ENCODE measurements at places on chromosomes 4 and X.
A peak's percentile ranks its signal among the peaks of the same experiment; 100 is the strongest.

- DNase-seq, result no peak
These were observed 12.5 kb downstream of the RFC1 start for GRCh38 chr4:39353478-39354253.

DNA sequence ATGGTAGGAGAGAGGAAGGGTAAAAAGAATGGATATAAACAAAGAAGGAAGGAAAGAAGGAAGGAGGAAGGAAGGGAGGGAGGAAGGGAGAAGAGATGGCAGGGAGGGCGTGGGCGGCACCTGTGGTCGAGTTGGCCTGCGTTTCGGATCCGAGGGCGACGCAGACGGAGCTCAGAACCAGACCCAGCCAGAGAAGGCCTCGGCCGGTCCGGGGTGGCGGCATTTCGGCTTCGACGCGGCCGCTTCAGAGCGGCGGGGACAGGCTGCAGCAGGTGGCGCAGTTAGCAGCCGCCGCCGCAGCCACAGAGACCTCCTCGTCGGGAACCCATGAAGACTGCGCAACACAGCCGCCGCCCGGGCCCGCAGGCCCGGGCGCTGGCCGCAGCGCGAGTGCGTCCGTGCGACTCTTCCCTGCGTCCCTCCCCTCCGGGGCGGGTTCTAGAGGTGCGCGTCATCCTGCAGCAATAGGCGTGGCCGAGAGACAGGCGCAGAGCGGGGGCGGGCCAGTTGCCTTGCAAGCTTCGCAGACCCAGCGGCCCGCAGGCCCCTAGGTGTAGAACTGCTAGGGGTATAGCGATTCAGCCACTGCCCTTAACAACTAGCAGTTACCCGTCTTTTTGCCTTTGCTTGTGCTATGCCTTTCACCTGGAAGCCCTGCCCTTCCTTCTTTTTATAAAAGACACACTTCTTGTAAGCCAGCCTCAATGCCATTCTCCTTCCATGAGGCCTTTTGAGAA, at the start of gene IDS:
IDS (minus strand) TSS at position 392 of the 737 bp plus-strand sequence; CDS start at position 223, 169 bp downstream.
- peak; percentile 91 for DNase-seq

DNA sequence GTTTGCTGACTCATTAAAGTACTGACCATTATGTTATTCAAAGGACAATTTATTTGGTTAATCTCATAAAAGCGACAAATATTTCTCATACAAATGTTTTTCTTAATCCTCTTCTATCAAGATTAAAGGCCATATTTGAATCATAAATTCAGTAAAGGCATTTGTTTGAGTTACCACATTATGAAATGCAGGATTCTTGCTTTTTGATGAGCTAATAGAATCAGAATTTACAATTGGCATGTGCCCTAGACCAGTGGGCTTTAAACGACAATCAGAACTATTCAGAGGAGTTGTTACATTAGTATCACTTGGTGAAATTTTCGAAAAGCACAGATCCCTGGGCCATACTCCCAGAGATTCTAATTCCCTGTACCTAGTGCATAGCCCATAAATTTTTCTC, 55.3 kb downstream of the KLHL4 start:
- DNase-seq, result no peak

- no peak for DNase-seq
These were observed 38.9 kb upstream of the TMPRSS11D start for GRCh38 chr4:67922697-67923096.

DNA sequence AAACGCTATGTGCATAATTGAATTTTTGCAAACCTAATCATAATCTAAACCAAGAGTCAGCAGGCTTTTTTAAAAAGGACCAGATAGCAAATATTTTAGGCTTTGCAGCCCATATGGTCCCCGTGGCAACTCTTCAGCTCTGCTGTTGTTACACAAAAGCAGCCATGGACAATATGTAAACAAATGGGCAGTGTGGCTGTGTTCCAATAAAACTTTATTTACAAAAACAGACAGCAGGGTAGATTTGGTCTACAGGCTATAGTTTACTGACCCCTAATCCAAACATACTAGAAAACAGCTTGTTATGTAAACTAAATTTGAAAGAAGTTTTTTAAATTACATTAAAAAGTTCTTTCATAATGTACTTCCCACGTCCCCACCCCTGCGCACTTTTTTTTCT, 53.1 kb downstream of the FUNDC1 start:
- no peak for DNase-seq

DNA sequence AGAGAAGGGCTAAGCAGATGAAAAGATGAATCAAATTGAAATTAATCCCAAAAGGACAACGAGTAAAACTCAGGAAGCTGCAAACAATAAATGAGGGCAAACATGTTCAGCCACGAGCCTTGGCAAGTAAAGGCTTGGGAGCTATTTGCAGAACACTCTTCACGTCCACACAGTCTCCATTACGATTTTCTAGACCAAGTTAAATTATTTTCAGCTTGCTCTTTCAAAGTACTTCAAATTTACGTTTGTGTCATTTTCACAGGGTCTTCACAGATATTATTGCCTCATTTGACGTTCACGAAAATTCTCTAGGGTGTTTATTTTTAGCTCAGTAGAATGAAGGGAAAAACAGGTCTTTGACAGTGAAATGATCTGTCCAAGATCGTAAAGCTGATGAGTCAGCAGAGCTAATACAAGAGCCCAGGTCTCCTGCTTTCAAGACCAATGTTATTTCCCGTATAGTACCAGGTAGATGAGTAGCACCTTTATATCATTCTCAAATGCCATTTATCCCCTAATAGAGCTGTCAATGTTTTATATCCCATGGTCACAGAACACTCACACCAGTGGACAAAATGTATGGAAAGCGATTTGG, 20.9 kb downstream of the KLB start:
- DNase-seq, result no peak

GRCh38 chr4:15668566-15669435, 12.8 kb upstream of the FAM200B start:
- no peak for DNase-seq

DNA sequence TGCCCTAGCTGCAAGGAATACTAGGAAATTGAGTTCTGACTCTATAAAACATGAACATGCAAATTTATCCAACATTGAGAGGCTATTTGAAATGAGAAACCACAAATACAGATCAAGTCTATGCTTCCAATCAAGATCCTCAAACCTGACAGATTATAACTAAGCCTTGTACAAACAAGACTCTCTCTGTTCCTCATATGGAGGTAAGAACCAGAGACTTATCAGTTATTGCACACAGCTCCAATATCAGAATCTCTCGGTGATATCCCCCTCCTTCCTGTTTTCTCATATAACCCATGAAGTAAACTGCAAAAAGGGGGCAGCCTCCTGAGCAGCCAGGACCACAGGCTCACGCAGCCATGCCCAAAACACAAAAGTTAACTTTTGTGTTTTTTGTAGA, 36.5 kb downstream of the FBXW7 start:
- no peak for DNase-seq

DNA sequence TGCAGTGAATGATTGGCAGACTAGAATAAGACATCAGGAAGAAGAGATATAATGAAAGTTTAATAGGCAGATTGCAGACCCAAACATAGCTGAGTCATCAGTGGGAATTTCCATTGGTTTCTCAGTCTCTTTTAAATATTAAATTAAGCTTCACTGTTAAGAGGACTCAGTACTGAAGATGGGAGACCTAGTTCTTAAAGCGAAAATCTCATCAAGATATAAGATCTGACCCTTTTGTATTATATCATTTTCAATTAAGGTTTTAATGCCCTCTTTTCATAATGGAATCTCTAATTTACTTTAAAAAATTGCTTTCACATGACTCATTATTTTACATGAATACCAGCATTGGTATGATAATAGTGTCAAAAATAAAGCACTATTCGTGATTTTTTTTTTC, 168.9 kb upstream of the ATOH1 start:
- DNase-seq, result no peak

- no peak for DNase-seq
These were observed 357.2 kb upstream of the GATB start for GRCh38 chr4:152117933-152118507.

DNA sequence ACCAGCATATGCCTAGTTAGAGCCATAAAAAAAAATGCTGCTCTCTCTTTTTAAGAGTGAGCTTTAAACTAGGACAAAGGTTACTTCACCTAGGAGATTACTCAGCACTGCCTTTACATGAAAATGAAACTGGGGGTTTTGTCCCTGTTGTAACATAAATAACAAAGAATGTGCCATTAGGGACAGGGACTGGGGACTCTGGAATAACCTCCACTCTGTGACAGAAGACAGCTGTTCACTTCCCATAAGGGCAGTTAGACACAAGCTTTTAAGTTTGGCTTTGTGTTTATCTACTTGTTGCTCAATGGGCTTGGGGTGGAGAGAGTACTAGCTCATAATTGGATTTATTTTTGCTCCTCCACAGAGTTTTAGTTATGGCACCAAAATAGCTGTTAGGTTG, 11.9 kb downstream of the ENPEP start:
- DNase-seq, result no peak

DNA sequence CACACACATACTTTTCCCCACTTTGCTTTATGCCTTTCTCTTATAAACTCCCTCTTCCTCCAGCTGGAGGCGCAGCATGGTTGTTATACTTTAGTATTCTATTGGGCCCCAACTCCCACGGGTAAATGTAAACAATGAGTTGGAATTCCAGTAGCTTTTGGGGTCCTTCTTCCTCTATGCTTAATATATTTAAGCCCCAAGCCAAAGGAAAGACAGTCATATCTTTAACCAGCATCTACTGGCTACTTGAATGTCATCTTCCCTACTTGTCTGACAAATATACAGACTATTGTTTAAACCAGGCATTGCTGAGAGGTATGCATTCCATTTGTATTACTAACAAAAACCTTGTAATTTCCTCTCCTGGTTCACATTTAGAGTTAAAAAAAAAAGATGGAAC, 72.9 kb downstream of the WDR19 start:
- no peak for DNase-seq

GRCh38 chrX:50707405-50707804, 106.6 kb downstream of the SHROOM4 start:
- no peak for DNase-seq

DNA sequence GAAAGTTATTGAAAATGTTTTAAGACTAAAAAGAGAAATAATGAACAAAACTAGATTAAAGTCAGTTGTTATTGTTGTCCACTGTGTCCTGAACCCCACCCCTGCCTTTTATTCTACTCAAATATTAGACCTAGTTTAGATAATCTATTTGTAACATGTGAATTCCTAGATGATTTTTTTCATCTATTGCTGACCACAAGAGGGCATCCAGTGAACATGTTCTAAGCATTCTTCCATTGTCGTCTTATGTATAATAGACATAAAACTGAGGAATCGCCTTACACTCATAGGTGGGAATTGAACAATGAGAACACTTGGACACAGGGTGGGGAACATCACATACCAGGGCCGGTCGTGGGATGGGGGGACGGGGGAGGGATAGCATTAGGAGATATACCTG, 36.4 kb upstream of the HPRT1 start:
- no peak for DNase-seq

- no peak for DNase-seq
These were observed 12.1 kb upstream of the NPFFR2 start for GRCh38 chr4:72019688-72020087.

DNA sequence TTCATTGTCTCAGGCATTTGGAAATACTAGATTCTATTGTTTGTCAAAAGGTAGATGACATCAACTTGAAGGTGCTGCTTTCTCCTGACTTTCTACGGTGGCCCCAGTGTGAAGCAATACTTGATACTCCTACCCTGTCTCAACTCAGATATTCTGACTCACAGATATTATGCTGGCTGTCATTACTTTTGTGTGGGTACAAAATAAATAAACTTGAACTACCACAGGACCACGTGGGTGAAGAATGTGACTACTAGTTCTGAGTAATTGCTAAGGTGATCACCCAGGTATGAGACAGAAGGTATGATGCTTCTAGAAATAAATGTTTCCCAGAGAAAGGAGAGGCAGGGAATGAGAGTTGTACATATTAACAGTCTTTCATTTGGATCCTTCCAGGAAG, 275.3 kb upstream of the SPOCK3 start:
- DNase-seq, result no peak

GRCh38 chr4:53122280-53123116, 243.4 kb downstream of the SCFD2 start:
- DNase-seq, result no peak

- no peak for DNase-seq
These were observed 196.5 kb upstream of the SLC7A11 start for GRCh38 chr4:138438608-138439007.

DNA sequence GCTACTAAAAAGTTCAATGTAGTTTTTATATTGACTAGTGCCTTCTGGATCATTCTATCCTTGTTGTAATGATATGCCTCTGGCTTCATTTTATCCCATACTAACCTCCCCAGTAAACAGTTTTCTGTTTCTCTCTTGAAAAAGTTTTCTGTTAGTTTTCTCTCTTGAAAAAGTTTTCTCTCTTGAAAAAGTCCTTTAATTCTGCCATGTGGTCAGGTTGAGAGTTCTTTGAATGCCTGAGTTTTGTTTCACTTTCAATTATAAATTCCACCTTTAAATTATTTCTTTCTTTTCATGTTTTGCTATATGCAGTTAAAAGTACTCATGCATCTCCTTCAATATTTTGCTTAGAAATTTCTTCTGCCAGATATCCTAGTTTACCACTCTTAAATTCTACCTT, 1139.6 kb downstream of the STPG2 start:
- DNase-seq, result no peak

DNA sequence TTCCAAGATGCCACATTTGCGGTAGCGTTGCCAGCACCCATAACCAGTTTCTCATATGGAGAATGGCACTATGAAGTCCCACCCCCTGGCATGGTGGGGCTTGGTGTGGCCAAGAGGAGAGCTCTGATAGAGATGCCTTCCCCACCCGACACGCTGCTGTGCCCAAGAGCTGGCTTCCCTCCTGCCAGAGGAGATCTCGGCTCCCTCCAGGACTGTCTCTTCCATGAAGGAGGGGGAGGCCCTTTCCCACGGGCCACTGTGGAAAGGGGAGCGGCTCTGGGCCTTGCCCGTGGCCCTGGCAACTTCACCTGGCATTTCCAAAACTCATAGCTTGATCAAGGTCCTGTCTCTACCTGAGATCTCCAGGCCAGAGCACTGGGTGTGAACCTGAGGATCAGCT, 217.3 kb upstream of the PSAPL1 start:
- no peak for DNase-seq

DNA sequence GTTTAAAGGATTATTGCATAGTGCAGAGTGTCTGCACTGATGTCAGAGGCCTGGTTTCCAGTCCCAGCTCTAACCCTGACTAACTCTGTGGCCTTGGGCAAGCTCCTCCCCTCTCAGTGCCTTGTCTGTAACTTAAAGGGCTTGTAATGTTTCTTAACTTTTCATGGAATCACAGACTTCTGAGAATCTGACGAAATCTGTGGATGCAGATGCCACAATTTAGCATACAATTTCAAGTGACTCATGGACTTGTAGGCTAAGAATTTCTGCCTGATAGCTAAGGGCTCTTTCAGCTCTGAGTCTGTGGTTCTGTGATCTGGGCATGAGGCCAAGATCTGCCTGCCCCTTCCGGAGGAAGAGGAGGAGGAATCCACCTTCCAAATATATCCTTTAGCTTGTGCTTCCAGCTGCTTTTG, 236.9 kb downstream of the AR start:
- DNase-seq, result peak; percentile 34

DNA sequence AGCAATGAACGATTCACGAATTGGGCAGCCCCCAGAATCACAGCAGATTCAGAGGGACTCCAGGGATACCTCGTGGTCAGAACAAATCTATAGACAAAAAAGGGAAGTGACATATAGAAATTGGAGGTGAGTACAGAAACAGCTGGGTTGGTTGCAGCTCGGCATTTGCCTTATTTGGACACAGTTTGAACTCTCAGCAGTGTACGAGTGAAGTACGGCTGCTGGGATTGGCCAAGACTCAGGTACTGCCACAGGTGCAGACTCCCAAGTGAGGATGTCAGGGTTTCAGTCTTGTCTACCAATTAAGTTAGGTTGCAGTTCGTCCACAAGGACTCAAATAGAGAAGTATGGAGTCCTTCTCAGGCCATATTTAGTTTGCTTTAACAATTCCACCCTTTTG, 28.2 kb downstream of the HTT-AS start:
- DNase-seq, result no peak

All from Calu3 (cell line).